ENCODE measurements at places on chromosomes 6 and 20. TPM values are rescaled to one million over a fixed set of nuclear protein-coding genes. Genes with fewer than 3 reads are reported as not detected.

GRCh38 chr6:106079961-106080762 lies 6.0 kb upstream of the PRDM1 start:
- H3K4me3 ChIP-seq = no peak overlapping the region
- no peaks in the 10 kb centered on the region for H3K4me1 ChIP-seq
- H3K36me3 ChIP-seq = no peaks in the 10 kb centered on the region
- peaks cover 4% of the 10 kb centered on the region for H3K27me3 ChIP-seq

TPX2 gene
- total RNA-seq = 1.1 TPM

GRCh38 chr20:64105846-64106434 lies 1.4 kb downstream of the NPBWR2 start:
- peaks cover 9% of the 10 kb centered on the region for H3K4me1 ChIP-seq
- no peak overlapping the region for H3K4me3 ChIP-seq
- H3K27me3 ChIP-seq = no peaks in the 10 kb centered on the region

PPP1R3D gene
- 18.1 TPM for total RNA-seq

DNA sequence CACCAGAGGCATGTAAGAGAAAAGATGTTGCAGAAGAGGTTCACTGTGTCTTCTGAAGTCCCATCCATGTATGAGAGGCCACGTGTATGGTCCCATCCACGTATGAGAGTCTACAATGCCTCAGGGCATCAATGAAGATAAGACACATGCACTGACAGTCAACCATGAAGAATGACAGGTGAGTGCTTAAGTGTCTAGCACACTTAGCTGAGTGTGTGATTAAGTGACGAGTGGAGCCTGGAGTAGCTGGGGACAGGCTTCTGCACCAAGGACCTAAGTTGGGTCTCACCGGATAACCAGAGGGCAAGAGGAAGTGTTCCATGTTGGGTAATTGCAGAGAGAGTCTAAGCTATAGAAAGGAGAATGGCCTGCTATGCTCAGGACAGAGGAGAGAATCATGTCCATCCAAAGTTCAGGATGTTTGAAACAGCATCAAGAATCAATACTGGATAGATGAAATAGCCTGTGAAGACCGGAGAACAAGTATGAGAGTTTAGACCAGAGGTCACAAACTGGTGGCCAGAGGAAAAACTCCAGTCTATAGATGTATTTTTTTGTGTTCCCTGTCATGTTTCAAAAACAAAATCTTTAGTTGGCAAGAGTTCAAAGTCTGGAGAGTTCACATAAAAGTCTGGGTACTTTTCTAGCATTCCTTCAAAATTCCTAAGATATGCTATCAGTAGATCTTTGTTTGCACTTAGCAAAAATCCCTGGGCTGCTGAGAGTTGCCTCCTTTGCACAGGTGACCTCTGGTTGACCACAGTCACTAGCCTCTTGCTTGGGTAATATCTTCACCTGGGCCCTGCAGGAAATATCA lies 165.8 kb downstream of the KIF16B start:
- peak; percentile 68 for DNase-seq
- no peak overlapping the region for H3K27ac ChIP-seq
- H3K36me3 ChIP-seq = peaks cover 16% of the 10 kb centered on the region
- no peaks in the 10 kb centered on the region for H3K4me1 ChIP-seq
- no peak overlapping the region for H3K4me3 ChIP-seq
- no peaks in the 10 kb centered on the region for H3K27me3 ChIP-seq
